ENCODE measurements at places on chromosomes 6 and 20. TPM values are rescaled to one million over a fixed set of nuclear protein-coding genes. Genes with fewer than 3 reads are reported as not detected.
A peak's percentile ranks its signal among the peaks of the same experiment; 100 is the strongest.

GRCh38 chr20:6767536-6768227 lies at the start of gene BMP2:
TSS of gene BMP2 (plus strand) at chr20:6767686. CDS start at chr20:6770127, 2,441 bp downstream.
- DNase-seq: peak; percentile 60

GRCh38 chr20:258269-258858 lies 840 bp downstream of the DEFB132 start:
- DNase-seq: no peak

DNA sequence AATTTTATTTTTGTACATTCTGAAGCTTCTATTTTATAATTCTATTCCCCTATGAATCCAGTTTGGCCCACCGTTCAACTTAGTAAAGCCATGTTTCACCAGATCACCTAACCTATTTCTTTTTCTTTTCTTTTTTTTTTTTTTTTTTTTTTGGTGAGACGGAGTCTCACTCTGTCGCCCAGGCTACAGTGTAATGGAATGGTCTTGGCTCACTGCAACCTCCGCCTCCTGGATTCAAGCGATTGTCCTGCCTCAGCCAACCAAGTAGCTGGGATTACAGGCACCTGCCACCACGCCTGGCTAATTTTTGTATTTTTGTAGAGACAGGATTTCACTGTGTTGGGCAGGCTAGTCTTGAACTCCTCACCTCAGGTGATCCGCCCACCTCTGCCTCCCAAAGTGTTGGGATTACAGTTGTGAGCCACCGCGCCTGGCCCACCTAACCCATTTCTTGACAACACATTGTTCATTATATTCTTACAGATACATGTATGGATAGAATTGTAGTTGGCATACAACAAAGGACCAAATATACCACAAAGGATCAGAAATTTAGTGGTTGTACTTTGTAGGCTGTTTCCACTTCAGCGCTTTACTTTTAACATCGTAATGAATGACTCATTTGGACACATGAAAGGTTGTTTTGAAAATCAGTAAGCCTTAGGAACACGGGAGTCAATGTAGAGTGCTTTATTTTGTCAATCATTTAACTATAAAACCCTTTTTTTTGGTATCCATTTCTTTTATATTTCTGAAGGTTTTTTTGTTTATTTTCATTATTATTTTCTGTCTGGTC lies 63.2 kb downstream of the GJA1 start:
- no peak for DNase-seq

DNA sequence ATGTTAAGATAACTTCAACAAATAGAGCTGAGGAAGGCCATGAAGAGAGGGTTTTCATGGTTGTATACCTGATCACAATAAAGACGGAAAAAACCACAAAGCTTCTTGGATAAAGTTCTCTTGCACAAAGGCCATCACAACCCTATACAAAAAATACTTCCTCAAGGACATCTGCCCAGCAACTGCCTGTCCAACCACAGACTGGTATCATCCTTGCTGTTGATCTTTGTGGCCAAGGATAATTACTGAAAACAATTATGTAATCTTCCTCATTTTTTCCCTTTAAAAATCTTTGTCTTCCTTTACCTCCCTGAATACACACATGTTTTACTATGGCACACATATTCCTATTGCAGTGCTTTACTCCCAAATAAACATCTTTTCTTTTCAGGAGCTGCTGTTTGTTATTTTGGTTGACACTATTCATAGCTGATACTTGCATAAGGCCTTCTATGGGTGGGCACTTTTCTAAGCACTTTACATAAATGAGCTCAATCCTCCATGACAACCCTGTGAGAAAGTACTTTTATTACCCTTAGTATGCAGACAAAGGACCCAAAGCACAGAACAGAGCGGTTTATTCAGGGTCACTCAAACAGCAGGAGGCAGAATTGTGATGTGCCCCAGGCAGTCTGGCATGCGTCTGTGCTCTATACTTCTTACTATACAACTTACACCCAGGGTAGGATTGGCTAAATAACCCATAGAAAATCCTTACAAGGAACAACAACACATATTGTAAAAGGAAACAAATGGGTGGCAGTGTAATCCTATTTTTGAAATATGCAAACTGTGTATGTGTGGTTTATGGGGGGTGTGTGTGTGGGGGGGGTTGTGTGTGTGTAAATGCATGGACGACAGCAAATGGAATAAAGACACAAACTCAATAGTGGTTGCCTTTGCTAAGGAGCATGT lies 35.1 kb downstream of the SNRNP48 start:
- DNase-seq: no peak

The OPRL1 gene
- total RNA-seq: 0.71 TPM

DNA sequence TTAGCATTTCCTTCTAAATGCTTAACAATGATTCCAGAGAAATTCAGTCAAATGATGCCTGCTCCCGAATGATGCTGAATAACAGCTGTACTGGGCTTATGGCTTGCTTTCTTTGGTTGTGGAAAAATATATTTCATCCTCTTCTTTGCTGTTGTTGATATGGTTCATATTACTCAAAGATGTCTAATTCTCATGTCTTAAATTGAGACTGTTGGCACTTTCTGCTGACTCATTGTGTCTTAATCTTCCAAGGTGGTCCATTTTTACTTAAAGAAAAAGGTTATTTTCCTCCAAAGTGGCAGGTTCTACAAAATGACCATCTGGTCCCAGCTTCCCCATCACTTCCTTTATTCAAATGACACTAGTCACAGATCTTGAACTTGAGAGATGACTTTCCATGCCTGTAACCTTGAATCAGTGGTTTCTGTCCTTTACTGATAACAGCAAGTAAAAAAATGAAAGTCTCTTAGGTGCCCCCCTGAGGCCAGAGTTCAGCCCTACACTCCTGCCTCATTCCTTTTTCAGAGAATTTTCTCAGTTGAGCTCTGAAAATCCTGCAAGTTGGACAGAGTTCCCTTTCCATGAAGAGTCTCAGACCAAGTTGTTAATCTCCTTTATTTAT lies 6.9 kb downstream of the SNAP25 start:
- no peak for DNase-seq

DNA sequence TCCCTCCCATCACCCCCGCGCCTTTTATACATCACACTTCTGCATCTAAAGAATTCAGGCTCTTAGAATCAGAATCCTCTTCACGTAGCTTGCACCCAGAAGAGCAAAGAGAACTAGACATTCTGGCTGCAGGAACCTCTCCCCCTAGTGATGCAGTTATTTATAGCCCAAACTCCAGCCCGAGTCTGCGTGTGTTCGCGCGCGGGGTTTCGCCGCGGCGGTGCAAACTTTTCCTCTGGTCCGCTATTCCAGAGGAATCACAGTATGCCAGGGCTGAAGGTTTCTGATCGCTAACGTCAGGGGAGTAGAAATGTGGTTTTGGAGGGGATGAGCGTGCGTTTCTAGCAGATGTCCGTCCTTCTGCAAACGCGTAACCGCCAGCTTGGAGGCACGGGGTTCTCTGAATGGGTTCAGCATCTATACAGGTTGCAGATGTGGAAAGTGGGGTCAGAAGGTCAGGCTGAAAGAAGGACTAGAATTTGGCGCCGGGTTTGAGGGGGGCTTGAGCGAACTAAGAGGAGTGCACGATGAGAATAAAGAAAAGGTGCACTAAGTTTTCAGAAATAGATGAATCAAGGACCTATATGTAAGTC lies 1.8 kb downstream of the EPHA7 start:
- DNase-seq: no peak
